ENCODE measurements at places on chromosomes 13 and 19.

DNA sequence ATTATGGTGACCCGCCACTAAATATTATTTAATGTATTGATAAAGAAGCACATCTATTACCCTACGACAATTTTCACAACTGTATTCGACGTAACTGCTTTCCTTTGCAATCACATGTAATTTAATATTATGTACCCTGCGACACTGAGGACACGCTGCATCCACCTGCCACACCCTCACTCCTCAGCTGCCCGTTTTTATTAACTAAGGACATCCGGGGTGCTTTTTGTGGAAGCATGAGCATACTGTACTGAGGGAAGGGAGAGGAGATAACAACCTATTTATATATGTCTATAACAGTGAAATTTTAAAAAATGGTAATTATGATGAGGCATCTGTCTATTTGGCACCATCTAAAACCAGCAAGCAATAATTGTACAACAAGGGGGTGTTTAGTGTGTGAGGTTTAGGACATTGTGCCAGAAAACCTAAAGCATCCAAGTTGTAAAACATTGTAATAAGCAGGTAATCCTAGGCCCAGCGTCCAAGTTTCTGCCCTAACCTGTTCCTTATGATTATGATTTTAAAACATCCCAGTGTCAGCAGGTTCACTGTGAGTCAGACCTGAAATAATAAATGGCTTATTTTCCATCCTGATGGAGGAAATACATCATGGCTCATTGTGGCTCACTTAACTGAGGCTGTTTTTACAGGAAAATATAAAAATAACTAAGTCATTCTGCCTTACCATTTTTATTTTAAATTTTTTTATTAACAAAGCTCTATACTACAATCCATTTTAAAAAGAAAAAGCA lies 56.3 kb downstream of the FOXO1 start:
- DNase-seq, result no peak

DNA sequence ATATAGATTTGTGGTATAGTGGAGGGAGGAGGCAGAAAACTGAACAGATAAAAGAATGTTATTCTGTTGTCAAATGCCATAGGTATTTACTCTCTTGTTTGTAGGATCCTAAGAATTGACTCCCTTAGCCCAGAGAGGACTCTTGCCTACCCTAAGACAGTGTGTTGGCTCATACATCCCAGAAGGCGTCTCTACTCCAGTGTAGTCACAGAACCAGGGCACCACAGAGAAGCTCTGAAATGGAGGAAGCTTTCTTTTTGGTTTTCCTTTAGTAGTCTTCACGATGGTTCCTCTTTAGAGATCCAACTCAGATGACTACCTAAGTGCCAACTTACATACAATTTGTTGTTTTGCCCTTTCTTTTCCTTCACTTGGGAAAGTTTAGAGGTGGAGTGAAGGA lies 14.0 kb downstream of the GPR183 start:
- DNase-seq, result no peak

DNA sequence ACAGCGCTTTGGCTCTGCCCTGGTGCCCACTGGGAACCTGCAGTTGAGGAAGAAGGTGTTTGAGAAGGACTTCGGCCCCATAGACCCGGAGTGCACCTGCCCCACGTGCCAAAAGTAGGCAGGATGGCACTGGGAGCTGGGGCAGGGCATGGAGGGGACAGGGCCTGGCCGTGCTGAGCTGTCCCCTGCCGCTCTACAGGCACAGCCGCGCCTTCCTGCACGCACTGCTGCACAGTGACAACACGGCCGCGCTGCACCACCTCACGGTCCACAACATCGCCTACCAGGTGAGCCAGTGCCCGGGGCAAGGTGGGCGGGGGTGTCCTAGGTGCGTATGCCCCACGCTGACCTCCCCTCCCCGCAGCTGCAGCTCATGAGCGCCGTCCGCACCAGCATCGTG lies 5.1 kb upstream of the DNM2 start:
- DNase-seq, result no peak

GRCh38 chr19:35738887-35739229 lies 3.4 kb downstream of the IGFLR1 start:
- no peak for DNase-seq

DNA sequence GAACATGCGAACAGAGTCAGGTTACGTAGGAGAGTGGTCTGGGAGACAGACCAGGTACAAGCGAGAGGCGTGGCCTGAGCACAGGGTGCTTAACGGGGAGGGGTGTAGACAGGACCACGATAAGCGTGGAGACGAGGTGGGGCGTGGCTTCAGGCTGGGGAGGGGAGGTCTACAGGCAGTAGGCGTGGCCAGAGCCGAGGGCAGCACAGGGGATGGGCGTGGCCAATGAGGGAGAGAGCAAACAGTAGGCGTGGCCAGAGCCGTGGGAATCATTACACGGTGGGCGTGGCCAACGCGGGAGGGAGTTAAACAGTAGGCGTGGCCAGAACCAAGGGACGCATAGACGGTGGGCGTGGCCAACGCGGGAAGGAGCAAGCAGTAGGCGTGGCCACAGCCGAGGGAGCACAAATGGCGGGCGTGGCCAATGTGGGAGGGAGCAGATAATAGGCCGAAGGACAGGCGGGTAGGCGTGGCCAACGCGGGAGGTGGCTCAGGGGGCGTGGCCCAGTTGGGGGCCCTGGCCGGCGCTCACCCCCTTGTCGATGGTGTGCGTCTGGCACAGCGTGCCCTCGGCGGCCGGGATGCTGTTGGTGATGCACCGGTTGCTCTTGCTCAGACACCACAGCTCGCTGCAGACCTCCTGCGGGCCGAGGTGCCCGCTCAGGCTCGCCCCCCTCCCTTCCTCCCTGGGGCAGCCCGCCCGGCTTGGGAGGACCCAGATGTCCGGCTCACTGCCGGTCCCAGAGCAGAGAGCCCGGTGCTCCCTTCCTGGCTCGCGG lies 15.2 kb upstream of the MYO1F start:
- DNase-seq, result no peak

DNA sequence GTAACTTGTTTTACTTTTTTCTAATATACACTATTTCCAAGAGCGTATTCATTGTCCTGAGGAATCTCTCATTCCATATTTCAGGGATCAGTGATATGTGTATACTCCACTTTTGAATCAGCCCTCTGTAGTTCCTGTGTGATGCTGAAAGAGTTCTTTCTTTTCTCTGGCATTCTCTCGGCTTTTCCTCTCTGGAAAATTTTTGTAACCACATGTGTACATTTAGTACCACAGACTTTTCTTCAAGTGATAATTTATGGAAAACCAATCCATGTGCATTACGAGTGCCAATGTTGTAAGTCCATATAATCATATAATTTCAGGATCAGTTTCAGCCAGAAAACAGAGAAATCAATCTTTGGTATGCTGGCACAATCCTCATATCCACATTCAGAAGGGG lies 102.2 kb upstream of the MBNL2 start:
- DNase-seq, result no peak

- no peak for DNase-seq
Observed at GRCh38 chr19:1754636-1755466, 1.5 kb downstream of the ONECUT3 start.

GRCh38 chr19:37964109-37964508 lies 57.1 kb downstream of the SIPA1L3 start:
- DNase-seq, result no peak

DNA sequence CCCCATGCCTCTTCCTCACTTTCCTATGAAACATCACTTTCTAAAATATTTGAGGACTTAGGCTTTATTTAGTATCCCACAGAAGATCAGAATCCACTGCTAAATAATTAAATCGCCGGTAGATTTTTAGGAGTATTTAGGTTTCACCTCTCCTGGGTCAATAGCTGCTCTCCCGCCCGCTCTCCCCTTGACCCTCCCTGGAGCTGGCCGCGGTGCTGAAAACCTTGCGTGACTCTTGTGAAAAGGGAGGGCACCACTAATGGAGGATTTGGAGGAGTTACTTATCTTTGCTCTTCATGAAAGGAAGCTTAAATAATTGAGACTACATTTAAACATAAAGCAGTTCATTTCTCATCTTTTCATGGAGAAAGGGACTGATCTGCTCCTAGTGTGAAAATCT lies 14.1 kb downstream of the POU4F1 start:
- DNase-seq, result no peak

Measured in NK-92 treated with Interleukin-12 subunit alpha and Interleukin-12 subunit beta, amount 100 ng/mL, for 24 hours (cell line).